ENCODE measurements at places on chromosomes 1 and 21.
A peak's percentile ranks its signal among the peaks of the same experiment; 100 is the strongest.

DNA sequence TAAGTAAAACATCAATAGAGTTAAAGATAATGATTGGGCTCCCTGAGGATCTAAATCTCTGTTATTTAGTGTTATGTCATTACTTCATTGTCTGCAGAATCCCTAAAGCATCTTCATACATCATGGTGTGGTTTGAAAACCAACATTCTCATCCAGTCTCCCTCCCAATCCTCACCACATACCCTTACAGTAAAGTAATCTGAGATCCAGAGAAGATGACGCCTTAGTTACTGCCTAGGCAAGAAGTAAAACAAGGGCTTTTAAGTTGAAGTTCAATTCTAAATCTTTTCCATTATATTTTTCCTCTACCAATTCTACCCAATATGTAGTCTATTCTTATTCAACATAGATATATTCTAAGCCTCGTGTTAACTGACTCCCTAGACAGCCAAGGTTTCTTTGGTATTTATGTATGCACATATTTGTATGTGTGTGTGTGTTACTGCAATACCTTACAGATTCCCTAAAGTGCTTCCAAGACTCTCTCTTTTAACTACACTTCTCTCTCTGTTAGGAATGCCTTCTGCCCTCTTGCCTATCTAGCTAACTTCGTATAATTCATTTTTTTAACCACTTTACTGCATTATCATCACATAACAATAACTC, 17.3 kb downstream of the DPH5 start:
- H3K27ac ChIP-seq: no peak overlapping the region
- no peak for DNase-seq
- H3K27me3 ChIP-seq: no peaks in the 10 kb centered on the region
- no peaks in the 10 kb centered on the region for H3K36me3 ChIP-seq
- peaks cover 3% of the 10 kb centered on the region for H3K4me1 ChIP-seq
- no peak overlapping the region for H3K4me3 ChIP-seq

- H3K27ac ChIP-seq: no peak overlapping the region
- no peaks in the 10 kb centered on the region for H3K27me3 ChIP-seq
- no peaks in the 10 kb centered on the region for H3K4me1 ChIP-seq
- H3K4me3 ChIP-seq: no peak overlapping the region
- no peaks in the 10 kb centered on the region for H3K36me3 ChIP-seq
- DNase-seq: no peak
Observed at GRCh38 chr1:4699376-4700301, 45.2 kb downstream of the AJAP1 start.

- H3K27me3 ChIP-seq: no peaks in the 10 kb centered on the region
- peak overlapping the region; percentile 93 for H3K27ac ChIP-seq
- H3K36me3 ChIP-seq: peaks cover 7% of the 10 kb centered on the region
- H3K4me1 ChIP-seq: peaks cover 61% of the 10 kb centered on the region
- H3K4me3 ChIP-seq: peak overlapping the region; percentile 63
Observed at GRCh38 chr1:234605399-234605982, 4.5 kb downstream of the IRF2BP2 start.

GRCh38 chr1:171863531-171863930, 22.2 kb downstream of the DNM3 start:
- no peaks in the 10 kb centered on the region for H3K4me1 ChIP-seq
- no peaks in the 10 kb centered on the region for H3K27me3 ChIP-seq
- no peaks in the 10 kb centered on the region for H3K36me3 ChIP-seq
- no peak for DNase-seq
- no peak overlapping the region for H3K4me3 ChIP-seq
- H3K27ac ChIP-seq: no peak overlapping the region

DNA sequence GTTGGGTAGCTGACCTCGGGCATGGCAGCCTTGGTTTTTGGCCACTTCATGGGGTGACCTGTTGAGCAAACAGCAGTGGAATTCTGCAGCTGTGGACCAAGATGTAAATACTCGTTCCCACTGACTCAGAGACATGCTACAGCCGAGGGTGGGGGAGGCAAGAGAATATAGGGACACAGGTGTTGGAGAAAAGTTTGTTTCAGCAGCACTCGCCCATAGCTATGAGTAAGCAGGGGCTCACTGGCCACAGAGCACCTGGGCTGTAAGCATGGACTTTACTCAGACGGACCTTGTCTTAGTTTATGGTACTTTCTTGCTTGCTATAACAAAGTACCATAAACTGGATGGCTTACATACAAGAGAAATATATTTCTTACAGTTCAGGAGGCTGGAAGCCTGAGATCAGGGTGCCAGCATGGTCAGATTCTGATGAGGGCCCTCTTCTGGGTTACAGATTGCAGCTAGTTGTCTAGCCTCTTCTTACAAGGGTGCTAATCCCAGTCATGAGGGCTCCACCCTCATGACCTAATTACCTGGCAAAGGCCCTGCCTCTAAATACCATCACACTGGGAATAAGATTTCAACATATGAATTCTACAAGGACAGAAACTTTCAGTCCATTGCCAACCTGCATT, 437.2 kb upstream of the DAB1 start:
- H3K27me3 ChIP-seq: no peaks in the 10 kb centered on the region
- H3K4me1 ChIP-seq: no peaks in the 10 kb centered on the region
- H3K27ac ChIP-seq: no peak overlapping the region
- H3K4me3 ChIP-seq: no peak overlapping the region
- no peaks in the 10 kb centered on the region for H3K36me3 ChIP-seq

- peak; percentile 42 for DNase-seq
- H3K4me1 ChIP-seq: peaks cover 18% of the 10 kb centered on the region
- H3K27ac ChIP-seq: no peak within 1 kb of the TSS
- no peaks in the 10 kb centered on the region for H3K36me3 ChIP-seq
Observed at GRCh38 chr1:91885716-91886506, at the start of gene TGFBR3. Gene TGFBR3, minus strand, starts transcription at chr1:91886151. Its CDS starts 24,620 bp downstream, at chr1:91861531.

DNA sequence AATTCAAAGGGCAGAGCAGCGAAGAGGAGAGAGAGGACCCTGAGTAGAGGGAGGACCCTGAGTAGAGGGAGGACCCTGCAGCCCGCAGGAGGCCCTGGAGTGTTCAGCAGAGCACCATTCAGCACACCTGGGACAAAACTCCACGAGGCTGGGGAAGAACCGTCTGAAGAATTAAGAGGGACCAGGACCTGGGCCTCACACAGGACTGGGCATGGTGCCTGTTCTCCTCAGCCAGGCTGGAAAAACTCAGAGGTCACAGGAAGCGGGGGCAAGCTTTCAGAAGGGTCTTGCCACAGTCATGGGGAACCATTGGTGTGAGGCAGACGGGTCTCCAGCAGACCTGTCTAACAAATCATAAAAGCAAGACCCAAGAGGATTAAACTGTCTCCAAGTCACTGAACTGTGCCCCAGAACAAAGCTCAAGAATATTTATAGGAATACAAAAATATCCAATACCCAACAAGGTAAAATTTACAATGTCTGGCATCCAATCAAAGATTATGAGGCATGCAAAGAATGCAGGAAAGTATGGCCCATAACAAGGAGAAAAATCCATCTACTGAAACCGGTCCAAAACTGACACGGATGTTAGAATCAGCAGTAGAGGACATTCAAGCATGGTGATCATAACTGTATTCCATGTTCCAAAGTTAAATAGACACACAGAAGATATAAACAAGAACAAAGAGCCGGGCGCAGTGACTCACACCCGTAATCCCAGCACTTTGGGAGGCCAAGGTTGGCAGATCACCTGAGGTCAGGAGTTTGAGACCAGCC, 30.6 kb downstream of the MORN1 start:
- H3K27ac ChIP-seq: no peak overlapping the region
- DNase-seq: no peak
- H3K4me1 ChIP-seq: no peaks in the 10 kb centered on the region
- H3K27me3 ChIP-seq: no peaks in the 10 kb centered on the region
- no peak overlapping the region for H3K4me3 ChIP-seq
- no peaks in the 10 kb centered on the region for H3K36me3 ChIP-seq

- no peaks in the 10 kb centered on the region for H3K36me3 ChIP-seq
- no peaks in the 10 kb centered on the region for H3K4me1 ChIP-seq
- no peak overlapping the region for H3K4me3 ChIP-seq
- no peaks in the 10 kb centered on the region for H3K27me3 ChIP-seq
- DNase-seq: no peak
- no peak overlapping the region for H3K27ac ChIP-seq
Observed at GRCh38 chr1:112868191-112868590, 87.8 kb downstream of the SLC16A1 start.

DNA sequence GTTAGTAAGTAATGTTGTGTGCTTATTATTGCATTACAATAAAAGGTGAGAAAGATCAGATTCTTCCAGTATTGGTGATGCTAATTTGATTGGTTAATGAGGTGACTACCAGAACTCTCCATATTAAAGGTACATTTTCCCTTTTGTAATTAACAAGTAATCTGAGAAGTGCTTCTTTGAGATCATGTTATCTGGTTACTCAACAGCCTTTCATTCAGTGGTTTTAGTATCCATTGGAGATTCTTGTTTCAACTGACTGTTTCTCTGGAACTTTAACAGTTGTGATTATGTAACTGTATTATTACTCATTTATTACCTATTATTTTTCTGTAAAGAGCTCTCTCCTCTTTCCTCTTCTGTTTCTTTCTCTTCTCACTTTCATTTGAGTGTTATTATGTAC, 86.7 kb downstream of the PEX14 start:
- no peak overlapping the region for H3K27ac ChIP-seq
- no peaks in the 10 kb centered on the region for H3K27me3 ChIP-seq
- H3K36me3 ChIP-seq: no peaks in the 10 kb centered on the region
- no peak for DNase-seq

- no peak overlapping the region for H3K4me3 ChIP-seq
- H3K4me1 ChIP-seq: no peaks in the 10 kb centered on the region
- H3K36me3 ChIP-seq: no peaks in the 10 kb centered on the region
- DNase-seq: no peak
Observed at GRCh38 chr1:164706606-164706987, 147.6 kb downstream of the PBX1 start.

DNA sequence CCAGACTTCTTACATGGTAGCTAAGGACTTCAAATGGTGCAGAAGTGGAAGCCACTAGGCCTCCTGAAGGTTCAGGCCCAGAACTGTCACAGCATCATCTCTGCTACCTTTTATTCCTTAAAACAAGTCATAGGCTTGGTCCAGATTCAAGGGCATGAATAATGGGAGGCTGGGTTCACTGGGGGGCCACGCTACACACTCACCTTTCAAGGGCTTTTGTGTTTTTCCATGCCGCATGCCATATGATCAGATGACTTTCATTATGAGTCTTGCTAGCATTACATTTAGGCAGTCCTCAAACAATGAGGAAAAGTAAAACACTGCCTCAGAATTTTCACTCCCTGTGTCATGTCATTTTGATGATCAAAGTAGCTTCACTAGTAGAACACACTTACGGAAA, 83.4 kb downstream of the VPS26C start:
- no peak overlapping the region for H3K27ac ChIP-seq
- peaks cover 16% of the 10 kb centered on the region for H3K36me3 ChIP-seq
- no peak for DNase-seq
- H3K4me1 ChIP-seq: no peaks in the 10 kb centered on the region
- no peak overlapping the region for H3K4me3 ChIP-seq
- no peaks in the 10 kb centered on the region for H3K27me3 ChIP-seq

GRCh38 chr1:167627865-167628641, 2.0 kb upstream of the RCSD1 start:
- peaks cover 4% of the 10 kb centered on the region for H3K36me3 ChIP-seq
- peak; percentile 82 for DNase-seq
- peaks cover 71% of the 10 kb centered on the region for H3K4me1 ChIP-seq

DNA sequence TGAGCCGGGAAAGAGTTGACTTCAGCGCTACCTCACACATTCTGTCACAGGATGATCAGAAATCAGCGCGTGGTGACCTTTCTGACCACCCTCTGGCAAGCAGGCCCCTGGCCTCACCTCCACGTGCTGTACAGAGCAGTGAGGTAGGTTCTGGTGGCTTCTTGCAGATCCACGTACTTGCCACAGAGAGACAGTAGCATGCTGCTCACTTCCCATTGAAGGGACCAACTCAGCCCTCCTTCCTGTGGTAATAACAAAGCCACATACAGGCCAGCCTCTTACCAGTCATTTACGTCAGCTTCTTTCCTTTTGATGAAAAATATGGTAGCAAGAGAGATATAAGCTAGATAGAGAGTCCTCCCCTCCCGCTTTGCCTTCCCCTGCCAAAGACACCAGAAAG, 200.7 kb downstream of the CHRM3 start:
- H3K27ac ChIP-seq: no peak overlapping the region
- H3K27me3 ChIP-seq: no peaks in the 10 kb centered on the region
- no peaks in the 10 kb centered on the region for H3K4me1 ChIP-seq
- H3K4me3 ChIP-seq: no peak overlapping the region

All from B cell (primary cell).